ENCODE measurements at places on chromosomes 6 and 20. TPM values are rescaled to one million over a fixed set of nuclear protein-coding genes. Genes with fewer than 3 reads are reported as not detected.

DNA sequence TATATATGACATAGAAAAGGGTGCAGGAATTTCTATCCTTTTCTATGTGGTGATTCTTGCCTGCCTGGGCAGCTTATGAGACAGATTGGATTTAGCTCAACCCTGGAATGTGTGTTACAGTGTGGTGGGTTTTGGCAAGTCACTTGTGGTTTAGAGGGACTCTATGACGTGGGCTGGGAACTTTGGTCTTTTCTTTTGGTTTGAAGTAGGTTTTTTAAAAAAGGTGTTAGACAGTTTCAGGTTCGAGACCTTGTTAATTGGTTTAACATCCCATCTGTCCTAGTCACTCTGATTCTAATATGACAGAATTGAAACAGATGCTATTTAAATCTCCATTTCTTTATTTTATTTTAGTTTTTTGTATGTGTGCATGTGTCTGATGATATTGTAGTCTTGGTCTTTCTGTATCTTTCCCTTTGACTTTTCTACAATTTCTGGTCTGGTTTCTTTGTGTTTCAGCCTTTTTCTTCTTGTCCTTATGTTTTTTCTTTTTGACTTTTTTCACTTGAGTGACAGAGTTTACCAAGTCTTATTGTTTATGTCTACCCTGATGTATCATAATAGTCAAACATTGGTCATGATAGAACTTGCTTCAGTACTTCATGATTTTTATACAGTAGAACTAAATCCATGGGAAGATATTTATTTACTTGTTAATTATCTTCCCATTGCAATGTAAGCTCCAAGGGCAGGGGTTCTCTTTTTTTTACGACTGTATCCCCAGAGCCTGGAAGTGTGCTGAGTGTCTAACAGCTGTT is 174.3 kb downstream of the CDKAL1 start:
- DNase-seq, result peak; percentile 72

DNA sequence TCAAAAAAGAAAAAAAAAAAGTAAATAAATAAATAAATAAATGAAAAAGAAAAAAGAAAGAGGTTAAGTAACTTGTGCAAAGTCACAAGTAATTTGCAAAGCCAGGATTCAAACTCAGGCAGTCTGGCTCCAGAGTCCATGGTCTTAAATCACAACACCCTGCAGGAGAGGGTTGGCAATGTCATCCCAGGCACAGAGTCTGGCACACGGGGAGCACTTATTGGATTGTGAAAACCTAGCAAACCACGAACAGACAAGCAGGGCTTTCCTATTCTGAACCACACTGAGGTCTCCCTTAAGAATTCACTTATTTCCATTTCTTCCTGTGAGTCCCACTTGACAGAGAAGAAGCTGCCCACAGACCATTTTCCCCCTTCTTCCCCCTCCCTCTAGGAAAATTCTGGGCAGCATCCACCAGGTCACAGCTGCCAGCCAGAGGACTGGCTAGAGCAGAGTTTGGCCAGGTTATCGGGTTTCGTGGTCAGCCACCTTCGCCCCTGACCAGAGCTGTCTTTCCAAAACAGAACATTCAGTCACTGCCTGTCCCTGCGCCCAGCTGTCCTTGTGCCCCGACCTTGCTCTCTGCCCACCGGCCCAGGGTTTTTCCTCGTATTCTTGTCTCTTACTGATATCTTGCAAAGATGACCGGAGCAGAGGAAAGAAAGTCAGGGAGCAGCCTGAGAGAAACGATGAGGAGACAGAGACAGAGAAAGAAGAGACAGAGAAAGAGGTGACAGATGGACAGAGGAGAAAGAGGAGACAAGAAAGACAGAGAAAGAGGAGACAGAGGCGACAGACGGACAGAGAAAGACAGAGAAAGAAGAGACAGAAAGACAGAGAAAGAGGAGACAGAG is 106.4 kb upstream of the PTPN1 start:
- no peak for DNase-seq

DNA sequence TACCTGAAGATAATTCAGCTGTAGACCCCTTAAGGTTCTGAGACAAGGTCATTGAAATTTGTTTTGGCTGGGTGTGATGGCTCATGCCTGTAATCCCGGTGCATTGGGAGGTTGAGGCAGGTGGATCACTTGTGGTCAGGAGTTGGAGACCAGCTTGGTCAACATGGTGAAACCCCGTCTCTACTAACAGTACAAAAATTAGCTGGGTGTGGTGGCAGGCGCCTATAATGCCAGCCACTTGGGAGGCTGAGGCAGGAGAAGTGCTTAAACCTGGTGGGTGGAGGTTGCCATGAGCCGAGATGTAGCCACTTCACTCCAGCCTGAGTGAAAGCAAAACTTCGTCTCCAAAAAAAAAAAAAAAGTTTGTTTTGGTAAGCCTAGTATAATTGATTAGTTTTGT is 11.0 kb downstream of the SRSF3 start:
- no peak for DNase-seq

DNA sequence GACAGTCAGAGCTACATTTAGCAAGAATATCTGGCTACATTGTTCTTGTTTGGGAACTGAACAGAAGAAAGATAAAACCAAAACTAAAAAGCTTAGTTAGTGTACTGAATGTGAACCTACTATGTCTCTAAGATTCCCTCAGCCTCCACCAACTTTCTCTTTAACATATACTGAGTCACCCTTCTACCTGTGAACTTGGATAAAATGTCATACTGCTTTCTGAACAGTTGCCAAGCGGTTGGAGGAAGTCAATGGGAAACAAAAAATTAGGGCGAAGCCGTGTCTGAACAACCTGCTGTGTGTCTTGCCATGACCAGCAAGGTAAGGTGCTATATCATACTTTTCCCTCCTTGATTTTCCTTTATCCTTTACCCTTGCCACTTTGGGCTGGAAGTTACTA is 243.5 kb downstream of the BTBD9 start:
- no peak for DNase-seq

DNA sequence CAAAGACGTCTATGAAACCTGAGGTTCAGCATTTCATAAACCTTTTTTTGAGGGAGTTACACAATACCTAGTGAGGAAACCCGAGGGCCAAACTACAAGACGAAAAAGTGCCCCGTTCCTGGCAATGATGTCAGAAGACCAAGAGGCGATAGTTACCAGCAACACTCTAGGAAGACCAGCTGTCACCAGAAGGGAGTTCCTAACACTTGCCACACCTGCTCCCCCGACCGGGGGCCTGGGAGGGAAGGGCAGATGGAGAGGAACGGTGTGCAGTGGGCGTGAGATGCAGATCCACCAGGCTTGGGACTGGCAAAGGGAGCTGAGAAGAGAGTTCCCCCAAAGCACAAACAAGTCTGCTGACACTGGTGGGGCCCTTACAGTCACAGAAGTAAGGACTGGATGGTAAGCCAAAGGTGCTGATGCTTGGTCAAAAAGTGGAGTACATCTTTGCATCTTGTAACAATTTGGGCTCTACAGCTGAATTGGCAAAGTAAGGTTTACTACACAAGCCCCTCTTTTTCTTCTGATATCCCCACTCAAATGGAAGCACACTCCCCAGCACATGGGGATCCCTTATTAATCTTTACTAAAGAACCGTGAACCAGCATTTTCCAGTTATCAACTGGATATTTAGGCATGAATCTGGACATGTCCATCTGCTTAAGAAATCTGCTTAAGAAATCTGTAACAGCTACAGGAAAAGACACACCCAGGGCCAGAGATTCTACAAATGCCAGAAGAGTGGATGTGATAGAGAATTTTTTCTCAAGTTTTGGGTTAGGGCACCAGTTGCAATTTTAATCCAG is 38.5 kb downstream of the PANK2 start:
- no peak for DNase-seq

The PAK5 gene
- total RNA-seq, result not detected

The TFAP2B gene
- not detected for total RNA-seq

DNA sequence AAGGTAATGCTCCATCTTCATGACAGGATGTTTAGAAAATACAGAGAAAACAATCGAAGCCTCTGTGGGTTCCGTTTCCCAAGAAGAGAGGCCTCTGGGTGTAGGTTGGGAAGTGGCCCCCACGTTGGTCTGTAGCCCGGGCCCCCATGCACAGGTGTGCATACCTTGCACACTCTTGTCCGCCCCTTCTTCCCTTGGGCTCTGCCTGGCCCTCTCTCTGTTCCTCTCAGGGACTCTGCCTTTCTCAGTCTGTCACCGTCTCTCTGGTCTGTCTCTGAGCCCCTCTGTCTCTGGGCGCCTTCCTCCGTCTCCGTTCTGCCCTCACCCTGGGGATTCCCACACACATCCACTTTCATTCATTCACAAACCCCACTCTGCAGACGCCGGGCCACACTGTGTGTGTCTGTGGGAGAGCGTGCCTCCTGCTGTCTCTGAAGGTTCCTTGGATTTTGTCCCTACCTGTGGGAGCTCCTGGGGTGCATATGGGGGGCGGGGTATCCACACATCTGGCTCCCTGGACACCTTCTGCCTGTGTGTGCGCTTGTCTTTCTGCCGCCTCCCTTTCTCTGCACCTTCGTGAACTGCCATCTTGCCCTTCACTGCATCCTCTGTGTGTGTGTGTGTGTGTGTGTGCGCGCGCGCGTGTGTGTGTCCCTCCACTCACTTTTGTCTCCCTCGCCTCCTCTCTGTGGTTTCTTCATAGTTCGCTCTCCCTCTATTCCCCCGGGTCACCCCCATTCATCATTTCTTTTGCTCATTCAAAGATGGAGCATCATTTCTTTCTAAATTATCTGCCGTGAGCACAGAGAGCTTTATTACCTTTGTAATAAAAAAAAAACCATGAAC is 75.3 kb downstream of the SRC start:
- no peak for DNase-seq

GRCh38 chr20:47357296-47358038 is 968 bp upstream of the ZMYND8 start:
- peak; percentile 81 for DNase-seq

The SYS1 gene
- 20.7 TPM for total RNA-seq

GRCh38 chr20:59441860-59442810 is 141.7 kb downstream of the EDN3 start:
- DNase-seq, result peak; percentile 11

The CCN5 gene
- not detected for total RNA-seq

DNA sequence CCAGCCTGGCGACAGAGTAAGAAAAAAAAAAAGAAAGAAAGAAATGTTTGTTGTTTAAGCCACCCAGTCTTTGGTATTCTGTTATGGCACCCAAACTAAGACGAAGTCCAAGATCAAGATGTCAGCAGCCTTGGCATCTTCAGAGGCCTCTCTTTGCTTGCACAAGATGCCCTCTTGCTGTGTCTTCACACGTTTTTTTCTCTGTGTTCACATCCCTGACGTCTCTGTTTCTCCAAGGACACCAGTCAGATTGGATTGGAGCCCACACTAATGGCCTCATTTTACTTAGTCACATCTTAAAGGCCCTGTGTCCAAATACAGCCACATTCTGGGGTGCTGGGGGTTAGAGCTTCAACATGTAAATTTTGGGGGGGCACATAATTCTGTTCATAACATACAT is 380.9 kb downstream of the GJA1 start:
- DNase-seq, result no peak

DNA sequence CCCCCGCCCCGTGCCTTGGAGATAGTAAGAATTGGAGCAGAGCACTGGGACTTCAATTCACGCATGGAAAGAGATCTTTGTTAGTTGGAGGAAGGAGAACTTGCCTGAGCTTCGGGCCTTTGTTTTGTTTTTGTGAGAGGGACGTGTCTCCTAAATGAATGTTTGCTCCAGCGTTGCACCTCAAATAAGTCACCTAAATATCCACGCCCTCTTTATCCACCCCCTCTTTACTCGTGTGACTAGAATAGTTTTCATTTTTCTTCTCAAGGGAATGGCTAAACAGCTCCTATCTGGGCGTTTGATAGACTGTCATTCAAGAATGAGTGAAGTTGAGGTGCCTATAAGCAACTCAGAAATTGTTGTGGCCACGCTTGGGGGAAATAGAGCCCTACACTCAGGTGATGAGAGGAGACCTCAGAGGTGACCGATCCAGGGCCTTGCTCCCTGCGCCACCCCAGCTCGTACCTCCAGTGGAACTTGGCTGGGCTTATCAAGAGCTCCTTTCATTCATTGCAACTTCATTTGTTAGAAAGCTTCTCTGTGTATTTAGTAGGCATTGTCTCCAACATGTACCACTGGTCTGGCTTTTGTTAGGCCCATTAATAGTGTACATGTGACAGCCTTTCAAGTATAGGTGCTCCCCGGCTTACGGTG is 861 bp downstream of the PCMTD2 start:
- DNase-seq, result no peak

GRCh38 chr20:54456961-54457360 is 18.4 kb upstream of the DOK5 start:
- no peak for DNase-seq

DNA sequence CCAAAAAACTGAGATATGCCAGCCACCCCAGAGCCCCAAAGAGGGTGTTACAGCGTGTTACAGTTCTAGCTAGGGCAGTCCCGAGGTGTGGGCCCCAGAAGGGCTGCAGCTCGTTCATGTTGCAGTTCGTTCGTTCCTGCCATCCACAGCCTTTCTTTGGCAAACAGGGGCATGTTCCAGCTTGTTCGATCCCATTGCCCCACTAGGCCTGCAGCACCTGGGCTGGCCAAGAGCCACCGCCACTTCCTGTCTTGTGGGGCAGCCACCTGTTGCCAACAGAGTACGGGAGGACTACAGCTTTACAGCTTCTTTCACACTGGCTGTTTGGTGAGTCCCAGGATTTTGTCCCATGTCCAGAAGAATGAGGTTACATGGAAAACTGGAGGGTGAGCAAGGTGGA is 198.1 kb downstream of the MMUT start:
- DNase-seq, result no peak

GRCh38 chr20:62136283-62137091 is 6.7 kb downstream of the PSMA7 start:
- DNase-seq, result peak; percentile 84

GRCh38 chr6:90368601-90369000 is 72.0 kb upstream of the BACH2 start:
- DNase-seq, result no peak

DNA sequence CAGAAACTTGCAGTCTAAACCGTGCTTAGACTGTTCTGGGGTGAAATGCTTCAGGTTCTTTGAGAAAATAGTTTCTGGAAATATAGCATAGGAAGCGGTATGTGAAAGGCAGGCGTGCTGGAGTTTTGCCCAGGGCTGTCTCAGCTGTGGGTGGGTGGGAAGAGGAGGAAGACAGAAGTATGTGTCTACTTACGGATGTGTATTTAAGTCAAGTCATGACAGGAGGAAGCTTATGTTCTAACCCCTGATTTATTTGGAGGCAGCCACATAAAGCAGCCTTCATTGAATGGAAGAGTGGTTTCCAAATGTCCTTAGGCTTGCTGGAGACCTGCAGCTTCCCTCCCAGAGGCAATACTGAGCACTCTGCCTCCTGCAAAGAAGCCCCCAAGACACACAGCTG is 345.8 kb upstream of the PRND start:
- DNase-seq, result no peak

The FAM209B gene
- total RNA-seq, result 1.0 TPM

GRCh38 chr6:2237001-2237400 is 8.4 kb downstream of the GMDS start:
- no peak for DNase-seq

The SOX18 gene
- total RNA-seq, result not detected
